ENCODE measurements at places on chromosomes 12 and 14.

DNA sequence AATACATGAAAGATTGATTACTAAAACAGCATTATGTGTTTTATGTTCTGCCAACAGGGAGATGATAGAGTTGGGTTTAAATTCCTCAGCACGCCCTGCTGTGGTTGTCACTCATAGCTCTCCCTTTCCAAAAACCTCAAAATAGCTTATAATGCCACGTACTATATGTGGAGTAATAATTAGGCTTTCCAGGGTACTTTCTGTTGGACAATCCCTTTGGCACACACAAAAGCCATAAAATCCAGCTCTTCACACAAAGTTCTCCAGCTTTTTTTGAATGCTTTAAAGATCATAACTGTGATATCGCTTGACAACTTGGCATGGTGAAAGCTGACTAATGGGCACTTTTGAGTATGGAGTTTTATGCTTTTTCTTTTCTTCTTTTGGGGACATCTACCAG is 145.3 kb upstream of the DCN start:
- no peak for DNase-seq

GRCh38 chr14:68535404-68536017 is 257.4 kb downstream of the ZFP36L1 start:
- no peak for DNase-seq

GRCh38 chr14:93115069-93115820 is 480 bp downstream of the ITPK1 start:
- peak; percentile 62 for DNase-seq

DNA sequence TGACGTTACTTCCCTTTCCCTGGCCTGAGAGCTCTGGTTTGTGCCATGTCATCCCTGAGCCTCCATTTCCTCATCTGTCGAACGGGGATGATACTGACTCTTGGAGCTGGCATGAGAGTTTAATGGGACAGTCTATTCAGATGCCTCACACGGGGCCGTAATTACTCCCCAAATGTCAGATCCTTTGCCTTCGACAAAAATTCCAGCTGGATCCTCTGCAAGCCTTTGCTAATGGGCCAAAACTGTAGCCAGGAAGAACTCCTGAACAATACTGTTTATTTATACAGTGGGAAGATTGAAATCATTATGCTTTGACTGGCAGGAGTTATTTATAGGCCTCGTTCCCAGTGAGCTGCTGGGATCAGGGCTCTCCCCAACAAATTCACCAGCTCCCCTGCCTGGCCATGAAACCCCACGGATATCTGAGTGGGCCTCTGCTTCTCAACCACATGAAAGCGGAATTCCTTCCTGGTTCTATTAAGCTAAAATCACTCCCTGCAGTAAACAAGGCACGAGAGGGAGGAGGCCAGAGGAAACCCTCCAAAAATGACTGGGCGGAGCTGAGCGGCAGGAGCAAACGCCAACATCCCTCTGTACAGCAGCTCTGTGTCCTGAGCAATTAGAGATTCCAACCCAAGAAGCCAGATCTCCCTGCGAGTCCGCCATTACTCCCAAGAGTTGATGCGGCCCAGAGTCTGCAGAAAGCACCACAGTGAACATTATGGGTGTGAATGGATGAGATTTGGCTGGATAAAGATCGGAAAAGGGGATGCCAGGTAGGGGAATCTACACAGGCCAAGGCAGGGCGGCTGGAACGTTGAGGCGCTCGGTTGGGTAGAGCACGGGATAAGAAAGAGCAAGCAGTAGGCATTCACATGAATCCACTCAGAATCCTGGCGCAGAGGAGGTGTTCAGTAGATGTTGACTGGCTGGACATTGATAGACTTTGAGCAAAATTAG is 326.1 kb downstream of the BCL11B start:
- no peak for DNase-seq

DNA sequence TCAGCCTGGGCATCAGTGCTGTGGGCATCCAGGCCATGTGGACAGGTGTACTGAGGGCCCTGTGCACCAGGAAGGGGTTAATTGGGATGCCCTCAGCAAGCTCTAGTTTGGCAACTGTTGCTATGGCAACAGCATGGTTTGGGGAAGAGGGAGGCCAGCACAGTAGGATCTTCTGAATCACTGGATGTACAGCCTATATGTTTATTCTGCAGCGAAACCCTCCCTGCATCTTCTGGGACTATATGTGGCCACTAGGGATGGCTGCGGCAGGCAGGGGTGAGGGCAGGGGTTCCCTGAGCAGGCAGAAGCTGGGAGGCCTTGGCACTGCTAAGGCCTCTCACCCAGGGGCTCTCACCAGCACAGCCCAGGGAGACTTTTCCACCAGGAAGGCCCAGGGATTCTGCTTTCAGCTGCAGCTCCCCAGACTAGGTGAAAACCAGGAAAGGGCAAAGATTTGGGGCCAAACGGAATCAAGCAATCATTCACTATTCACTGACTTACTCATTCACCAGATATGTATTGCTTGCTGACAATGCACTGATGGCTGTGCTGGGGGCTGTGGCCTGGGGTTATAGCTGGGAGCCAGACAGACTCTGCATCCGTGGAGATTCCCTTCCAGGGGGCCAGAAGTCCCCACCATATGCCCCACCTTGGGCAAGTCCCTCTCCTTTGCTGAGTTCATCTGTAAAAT is 42.8 kb downstream of the IRF2BPL start:
- no peak for DNase-seq

- no peak for DNase-seq
Measured at GRCh38 chr14:68607081-68607866, 185.6 kb downstream of the ZFP36L1 start.

GRCh38 chr14:71734885-71735284 is 197.3 kb upstream of the RGS6 start:
- DNase-seq: no peak

DNA sequence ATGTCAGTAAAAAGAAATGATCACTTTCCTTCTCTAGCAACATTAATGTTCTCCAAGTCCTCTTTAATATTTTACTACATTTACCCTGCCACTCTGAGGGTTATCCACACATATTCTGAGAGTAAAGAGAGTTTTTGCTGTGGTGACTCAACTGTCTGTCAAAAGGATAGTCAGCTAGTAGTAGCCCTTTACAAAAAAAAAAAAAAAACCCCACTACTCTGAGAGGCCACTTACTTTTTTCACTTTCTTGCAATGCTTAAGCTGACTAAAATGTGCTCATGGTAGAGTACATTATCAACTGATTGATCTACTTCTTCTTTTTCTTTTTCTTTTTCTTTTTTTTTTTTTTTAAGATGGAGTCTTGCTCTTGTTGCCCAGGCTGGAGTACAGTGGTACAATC is 27.6 kb upstream of the PPM1A start:
- DNase-seq: no peak

DNA sequence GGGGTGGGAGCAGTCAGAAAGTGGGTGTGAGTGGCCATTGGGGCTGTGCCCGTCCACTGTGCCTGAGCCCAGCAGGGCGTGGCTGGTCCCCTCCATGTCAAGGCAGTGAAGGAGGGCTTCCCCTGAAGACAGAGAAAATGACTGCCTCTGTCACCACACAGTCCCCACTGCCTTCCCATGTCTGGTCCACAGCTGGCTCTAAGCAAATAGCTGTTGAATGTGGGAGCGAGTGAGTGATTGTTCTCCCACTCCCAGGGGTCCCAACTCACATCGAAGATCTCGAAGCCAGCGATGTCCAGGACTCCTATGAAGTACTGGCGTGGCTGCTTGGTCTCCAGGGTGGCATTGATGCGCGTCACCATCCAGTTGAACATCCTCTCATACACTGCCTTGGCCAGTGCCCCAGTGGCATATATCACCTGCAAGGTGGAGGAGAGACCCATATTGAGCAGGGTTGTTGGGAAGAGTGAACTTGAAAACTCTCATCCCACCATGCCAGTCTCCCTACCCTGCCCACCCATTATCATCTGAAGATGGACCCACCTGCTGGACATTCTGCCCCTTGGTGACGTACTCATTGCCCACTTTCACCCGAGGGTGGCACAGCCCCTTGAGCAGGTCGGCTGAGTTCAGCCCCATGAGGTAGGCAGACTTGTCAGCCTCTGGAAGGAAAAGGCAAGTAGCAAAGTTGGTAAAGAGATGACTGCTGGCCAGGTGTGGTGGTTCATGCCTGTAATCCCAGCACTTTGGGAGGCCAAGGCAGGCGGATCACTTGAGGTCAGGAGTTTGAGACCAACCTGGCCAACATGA is 6.6 kb downstream of the MYH7 start:
- DNase-seq: no peak

GRCh38 chr12:103586132-103586531 is 941 bp upstream of the STAB2 start:
- no peak for DNase-seq

GRCh38 chr14:100638211-100638855 is 51.1 kb upstream of the BEGAIN start:
- DNase-seq: no peak

DNA sequence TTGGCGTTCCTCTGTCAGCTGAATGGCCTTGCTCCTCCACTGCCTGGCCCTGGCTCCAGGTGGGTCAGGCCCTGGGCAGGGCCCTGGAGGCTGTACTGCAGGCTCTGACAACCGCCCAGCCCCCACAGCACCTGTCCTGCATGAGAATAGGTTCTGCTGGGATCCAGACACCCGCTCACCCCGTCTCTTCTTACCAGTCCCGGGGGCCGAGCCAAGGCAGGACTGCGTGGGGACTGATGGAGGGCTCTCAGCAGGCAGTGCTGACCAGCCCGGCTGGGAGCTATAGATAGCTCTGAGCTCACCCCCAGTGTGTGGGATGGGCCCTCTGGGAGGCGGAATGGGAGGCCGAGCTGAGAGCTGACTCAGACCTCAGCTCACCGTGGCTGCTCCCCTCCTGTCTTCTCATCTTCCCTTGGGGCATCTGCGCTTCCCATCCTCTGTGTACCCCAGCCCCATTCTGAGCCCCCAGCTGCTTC is 39.6 kb downstream of the TEAD4 start:
- no peak for DNase-seq

GRCh38 chr12:110248096-110248447 is 33.0 kb upstream of the ATP2A2 start:
- DNase-seq: no peak

- DNase-seq: no peak
Measured at GRCh38 chr14:104604458-104605449, at the start of gene TMEM179. Gene TMEM179, minus strand, starts transcription at chr14:104604772. Its CDS starts 31 bp downstream, at chr14:104604741.

DNA sequence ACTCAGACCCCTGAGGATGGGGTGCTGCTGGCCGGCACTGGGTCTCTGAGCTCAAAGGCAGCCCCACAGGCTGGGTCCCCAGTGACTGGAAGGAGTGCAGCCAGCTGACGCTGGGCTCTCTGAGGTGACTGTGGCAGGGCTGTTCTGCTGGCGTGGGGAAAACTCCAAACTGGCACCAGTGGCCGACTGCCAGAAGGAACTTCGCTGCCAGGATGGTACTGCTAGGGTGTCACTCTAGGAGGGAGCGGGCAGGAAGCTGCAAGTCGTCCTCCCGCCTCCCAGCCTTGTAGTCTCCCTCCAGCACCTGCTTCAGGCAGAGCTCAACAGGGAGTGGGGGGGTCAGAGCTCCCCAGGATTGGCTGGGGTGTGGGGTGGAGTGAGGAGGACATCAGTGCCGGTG is 41.3 kb downstream of the CDC42BPB start:
- no peak for DNase-seq

- no peak for DNase-seq
Measured at GRCh38 chr12:116934908-116935705, 24.4 kb downstream of the FBXW8 start.

- no peak for DNase-seq
Measured at GRCh38 chr12:26555139-26555538, 277.9 kb downstream of the ITPR2 start.

DNA sequence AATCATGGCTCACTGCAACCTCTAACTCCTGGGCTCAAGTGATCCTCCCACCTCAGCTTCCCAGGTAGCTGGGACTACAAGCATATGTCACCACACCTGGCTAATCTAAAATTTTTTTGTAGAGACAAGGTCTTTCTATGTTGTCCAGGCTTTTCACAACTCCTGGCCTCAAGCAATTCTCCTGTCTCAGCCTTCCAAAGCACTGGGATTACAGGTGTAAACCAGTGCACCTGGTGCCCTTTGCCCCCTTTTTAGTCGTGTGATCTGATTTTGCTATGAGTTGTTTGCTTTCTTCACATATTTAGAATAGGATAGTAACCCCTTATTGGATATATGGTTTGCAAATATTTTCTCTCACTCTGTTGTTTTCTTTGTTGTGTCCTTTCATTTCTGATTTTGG is 1.7 kb upstream of the RAD52 start:
- DNase-seq: no peak

GRCh38 chr14:51776102-51776894 is 84.1 kb upstream of the GNG2 start:
- no peak for DNase-seq

Measured in esophagus squamous epithelium (tissue), 5 donors.